ENCODE measurements at places on chromosomes 11 and 22.

GRCh38 chr22:27107386-27107785 lies 450.0 kb downstream of the MIAT start:
- DNase-seq = no peak

GRCh38 chr11:80815752-80816453 lies 1375.1 kb upstream of the TENM4 start:
- DNase-seq = no peak

DNA sequence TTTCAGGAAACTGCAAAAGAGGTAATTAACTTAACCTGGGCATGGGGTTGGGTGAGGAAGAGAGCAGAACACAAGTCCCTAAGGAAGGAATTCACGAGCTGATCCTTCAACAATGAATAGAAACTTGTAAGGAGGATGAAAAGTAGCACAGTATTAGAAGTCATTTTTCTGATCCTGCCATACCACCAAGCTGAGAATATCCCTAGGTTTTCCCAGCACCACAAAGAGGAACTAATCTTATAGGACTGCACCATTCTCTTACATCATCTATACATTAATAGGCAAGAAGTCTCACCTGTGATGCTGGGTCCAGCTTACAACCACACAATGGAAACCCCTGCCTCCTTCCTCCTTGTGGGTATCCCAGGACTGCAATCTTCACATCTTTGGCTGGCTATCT lies at the start of gene OR52I1:
OR52I1 (plus strand) TSS at position 301 of the 400 bp plus-strand sequence; CDS start at position 301, 0 bp downstream.
- DNase-seq = no peak

- DNase-seq = no peak
Measured at GRCh38 chr11:130054966-130055365, 14.7 kb upstream of the APLP2 start.

- DNase-seq = no peak
Measured at GRCh38 chr11:74847395-74847794, 98.7 kb downstream of the RNF169 start.

DNA sequence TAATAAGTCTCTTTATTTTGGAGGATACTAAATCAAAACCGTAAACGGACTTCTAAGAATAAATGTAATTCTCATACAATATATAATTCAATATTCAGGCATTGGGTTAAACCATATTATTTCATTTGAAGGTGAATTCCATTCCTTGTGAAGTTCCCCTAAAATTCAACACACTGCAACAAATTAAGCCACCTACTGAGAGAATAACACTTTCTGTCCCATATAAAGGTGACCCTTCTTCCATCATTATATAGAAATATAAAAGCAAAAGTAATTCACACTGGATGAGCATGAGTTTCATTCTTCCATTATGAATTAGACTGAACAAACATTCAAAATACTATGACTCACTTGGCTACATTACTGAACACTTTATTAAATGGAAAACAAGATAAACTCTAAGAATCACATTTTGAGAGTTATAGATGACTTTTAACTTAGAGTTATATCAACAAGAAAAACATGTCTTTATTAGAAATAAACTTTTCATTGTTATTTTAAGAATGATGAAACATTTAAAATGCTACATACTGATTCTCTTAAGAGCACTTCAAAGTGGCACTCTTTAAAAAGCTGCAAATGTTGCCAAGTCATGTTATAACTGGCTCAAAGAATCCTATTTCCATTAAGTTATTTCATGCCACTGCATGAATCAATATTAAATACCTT lies 2.8 kb downstream of the SESN3 start:
- no peak for DNase-seq

DNA sequence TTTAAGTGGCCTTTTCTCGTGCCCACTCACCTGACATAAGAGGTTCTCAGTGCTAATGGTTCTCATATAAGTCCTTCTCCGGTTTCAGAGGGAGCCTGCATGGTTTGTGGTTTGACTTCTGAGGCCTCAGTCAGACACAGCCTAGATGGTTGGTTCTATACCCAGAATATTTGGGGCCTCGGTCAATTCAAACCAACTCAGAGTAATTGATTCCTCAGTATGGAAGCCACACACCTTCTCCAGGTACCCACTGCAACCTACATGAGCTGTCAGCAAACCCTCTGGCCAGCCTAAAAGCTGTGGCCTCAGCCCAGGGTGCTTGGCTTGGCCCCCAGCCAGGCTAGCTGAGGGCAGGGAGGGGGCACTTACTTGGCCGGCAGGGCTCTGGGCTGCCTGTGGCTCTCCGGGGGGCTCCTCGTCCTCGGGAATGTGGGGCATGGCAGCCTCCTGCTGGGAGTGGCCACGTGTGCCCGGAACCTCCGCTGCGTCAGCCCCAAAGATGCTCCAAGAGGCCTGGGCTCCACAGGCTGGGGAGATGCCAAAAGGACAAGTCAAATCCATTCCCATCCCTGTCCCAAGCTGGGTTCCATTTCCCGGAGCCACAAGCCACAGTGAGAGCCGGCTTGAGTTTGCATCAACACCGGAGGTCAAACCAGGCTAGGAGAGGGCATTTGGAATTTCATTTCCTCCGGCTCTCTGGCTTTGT lies 41.7 kb downstream of the IRAG1 start:
- DNase-seq = no peak

GRCh38 chr22:27004434-27004833 lies 347.0 kb downstream of the MIAT start:
- DNase-seq = no peak

DNA sequence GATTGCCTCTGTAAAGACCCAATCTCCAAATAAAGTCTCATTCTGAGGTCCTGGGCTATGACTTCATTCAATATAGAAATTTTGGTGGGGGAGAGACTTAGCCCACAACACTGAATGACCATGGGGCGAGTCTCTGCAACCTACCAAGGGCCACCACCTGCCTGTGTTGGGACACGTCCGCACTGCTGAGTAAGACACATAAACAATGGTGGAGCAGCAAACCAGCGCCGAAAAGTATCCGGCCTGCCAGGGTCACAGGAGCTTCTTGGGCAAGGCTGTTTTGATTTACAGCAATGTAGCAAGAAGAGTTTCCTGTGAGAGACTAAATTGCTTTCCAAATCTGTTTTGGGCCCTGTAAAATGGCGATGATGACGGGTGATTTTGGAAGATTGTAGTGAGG lies 122.3 kb downstream of the SHANK2 start:
- DNase-seq = no peak

- DNase-seq = no peak
Measured at GRCh38 chr11:26987731-26988130, 6.2 kb upstream of the FIBIN start.

DNA sequence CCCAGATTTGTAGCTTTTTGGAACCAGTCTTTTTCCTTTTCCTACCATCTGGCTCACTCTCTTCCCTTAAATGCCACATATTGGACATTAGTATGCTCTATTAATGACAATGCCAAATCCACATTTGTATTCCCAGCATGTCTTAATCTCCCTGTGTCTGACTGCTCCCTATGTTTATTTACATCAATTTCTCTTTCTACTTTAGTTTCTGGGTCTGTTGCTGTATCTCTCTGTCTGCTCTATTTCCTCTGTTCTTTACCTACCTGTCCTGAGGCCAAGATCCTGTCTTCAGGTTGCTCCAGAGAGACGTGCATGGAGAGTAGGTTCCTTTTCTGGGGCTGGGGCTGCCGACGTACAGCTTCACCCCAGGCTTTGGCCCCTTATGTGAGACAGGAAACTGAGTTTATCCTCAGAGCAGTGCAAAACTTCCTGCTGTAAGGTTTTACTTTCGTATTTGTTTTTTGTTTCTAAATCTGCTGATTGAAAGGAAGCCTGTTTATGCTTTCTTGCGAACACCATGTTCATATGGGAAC lies 25.6 kb downstream of the OR2AG2 start:
- no peak for DNase-seq

DNA sequence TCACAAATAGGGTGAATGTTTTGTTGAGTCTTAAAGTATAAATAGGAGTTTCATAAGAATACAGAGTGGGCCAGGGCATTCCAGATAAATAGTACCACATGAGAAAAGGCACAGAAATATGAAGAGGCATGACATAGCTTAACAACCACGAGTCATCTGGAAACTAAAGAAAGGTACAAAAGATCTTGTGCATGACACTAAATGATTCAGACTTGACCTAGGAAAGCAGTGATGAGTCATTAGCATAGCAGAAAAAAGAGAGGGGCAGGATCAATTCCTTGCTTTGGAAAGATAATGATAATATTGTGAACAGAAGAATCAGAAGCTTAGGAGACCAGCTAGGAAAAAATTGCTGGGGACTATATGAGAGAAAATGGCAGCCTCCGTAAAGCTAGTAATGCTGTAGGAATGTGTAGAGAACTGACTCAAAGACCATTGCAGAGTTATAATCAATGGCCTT lies 47.6 kb upstream of the FIBIN start:
- DNase-seq = no peak

- DNase-seq = no peak
Measured at GRCh38 chr22:32752326-32752725, 49.2 kb upstream of the TIMP3 start.

DNA sequence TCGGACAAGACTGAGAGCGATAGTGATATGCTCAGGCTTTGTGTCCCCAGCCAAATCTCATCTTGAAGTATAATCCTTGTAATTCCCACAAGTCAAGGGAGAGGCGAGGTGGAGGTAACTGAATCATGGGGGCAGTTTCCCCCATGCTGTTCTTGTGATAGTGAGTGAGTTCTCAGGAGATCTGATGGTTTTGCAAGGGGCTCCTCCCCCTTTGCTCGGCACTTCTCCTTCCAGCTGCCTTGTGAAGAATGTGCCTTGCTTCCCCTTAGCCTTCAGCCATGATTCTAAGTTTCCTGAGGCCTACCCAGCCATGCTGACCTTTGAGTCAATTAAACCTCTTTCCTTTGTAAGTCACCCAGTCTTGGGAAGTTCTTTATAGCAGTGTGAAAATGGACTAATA lies 7.5 kb upstream of the FOLR2 start:
- no peak for DNase-seq

DNA sequence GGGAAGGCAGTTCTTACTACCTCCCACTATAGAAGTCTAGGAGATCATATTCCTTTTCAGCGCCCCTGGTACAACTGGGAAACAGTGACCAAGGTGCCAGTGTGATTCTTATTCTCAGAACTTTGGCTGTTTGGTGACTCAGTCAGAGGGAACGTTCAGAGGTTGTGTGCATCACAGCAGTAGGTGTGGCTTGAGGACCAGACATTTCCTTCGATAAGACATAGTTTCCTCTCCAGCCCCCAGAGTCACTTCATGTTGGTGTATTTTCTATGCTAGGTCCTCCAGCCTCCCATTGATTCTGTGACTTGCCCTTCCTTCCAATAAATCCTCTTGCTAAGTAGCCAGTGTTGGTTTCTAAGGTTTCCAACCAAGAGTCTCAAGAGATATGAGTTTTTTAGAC lies 171.9 kb upstream of the MPPED2 start:
- DNase-seq = no peak

DNA sequence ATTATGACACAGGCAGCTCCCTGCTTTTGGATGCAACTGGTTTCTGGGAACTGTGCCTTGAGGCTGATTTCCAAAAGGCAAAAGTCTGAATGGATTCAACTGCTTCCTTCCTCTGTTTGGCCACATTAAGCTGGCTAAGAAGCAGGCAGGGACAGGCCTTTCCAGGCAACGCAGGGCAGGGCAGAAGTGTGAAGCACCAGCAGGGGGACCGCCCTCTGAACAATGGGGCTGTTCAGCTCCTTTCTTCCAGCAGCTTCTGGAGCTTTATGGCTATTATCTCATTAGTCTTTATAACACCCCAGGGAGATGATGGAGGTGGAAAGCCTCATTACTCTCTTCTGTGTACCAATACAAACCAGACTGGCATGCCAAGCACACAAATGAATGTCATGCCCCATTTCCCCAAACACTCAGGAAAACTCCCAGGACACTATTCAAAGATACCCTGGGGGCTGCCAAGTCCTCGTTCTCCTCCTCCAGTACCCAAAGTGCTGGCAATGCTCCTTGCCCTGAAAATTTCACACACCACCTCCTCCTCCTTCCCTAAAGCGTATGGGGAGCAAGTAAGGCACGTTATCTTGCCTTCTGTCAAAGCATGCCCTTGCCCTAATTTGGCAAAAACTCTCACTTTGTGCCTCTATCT lies 21.3 kb downstream of the MORC2 start:
- DNase-seq = no peak

- DNase-seq = no peak
Measured at GRCh38 chr22:44709881-44710392, 7.9 kb downstream of the PRR5 start.

- DNase-seq = no peak
Measured at GRCh38 chr11:131375915-131376314, 5.5 kb downstream of the NTM start.

GRCh38 chr11:82864268-82864667 lies 36.0 kb downstream of the PRCP start:
- DNase-seq = no peak

- DNase-seq = no peak
Measured at GRCh38 chr11:32392840-32393239, 42.5 kb downstream of the WT1 start.

DNA sequence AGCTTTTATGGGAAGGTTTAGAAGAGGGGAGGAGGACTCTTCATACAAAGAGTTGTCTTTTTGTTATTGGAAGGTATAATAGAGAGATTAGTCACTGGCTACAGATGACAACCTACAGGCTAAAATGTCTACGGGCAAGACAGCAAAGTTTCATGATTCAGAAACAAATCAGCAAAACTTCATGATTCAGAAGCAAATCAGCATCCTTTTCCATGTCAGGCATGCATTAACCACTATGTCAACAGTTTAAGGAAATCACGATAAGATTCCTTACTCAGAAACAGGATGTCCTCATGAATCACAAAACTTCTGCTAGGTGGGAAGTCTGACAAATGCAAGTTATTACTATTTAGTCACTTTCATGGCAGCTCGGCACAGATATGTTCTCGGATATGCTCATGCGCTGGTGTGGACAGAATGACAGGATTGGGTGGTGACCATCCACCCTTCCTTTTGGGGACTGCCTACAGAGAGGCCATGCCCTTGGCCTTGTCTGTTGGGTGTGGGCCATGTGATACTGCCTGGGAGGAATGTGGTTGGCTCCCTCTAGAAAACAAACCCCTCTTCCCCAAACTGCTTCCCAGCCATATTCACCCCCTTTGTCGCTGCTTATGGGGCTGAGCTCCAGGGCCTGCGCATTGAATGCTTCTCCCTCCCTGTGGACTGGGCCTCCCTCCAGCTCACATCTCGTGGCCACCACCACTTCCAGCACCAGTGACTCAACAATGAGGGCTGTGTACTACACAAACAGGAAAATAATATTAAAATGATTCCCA lies 10.1 kb downstream of the C11orf91 start:
- no peak for DNase-seq

GRCh38 chr11:41816396-41816795 lies 356.9 kb upstream of the LRRC4C start:
- DNase-seq = no peak

Measured in activated CD4-positive, CD25-positive, alpha-beta regulatory T cell (primary cell).